ENCODE measurements at places on chromosomes 7 and 10.

DNA sequence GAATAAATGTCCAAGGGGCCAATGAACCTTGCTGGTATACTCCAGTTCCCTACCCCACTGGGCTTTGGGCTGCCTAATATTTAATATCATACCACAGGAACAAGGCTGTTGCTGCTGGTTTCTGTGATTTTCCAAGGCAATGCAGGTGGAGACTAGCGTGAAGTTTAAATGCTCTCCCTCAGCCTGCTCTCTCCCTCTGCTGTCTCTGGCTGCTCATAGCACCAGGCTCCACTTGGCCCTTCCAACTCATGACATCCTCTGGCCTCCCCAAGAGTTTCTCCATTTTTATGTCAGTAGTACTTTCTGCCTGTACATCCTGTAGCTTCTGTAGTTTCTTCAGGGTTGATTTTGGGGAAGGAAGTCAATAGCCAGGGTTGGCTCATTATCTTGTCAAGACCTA lies 103.5 kb downstream of the LHFPL3 start:
- no peaks in the 10 kb centered on the region for H3K36me3 ChIP-seq
- no peak overlapping the region for H3K27ac ChIP-seq
- no peak overlapping the region for H3K4me3 ChIP-seq
- no peaks in the 10 kb centered on the region for H3K4me1 ChIP-seq
- no peak for DNase-seq

GRCh38 chr10:18362892-18363291 lies 222.7 kb downstream of the CACNB2 start:
- peak overlapping the region; percentile 8 for H3K27ac ChIP-seq
- no peak for DNase-seq
- no peaks in the 10 kb centered on the region for H3K27me3 ChIP-seq
- no peak overlapping the region for H3K4me3 ChIP-seq

DNA sequence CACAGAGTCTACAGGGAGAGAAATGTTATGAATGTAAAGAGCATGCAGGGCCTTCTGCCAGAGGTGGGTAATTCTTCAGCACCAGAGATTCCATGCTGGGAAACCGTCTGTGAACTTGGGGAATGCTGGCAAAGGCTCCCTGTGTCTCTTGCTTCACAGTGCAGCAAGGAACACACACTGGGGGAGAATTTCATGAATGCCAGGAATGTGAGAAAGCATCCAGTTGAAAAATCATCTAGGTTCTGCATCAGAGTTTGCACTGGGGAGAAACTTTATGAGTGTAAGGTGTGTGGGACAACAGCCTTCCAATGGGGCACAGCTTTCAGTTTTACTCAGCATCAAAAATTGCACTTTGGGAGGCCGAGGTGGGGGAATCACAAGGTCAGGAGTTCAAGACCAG lies 224.3 kb upstream of the IGFBP3 start:
- DNase-seq, result no peak
- H3K4me1 ChIP-seq, result peaks cover 16% of the 10 kb centered on the region
- no peaks in the 10 kb centered on the region for H3K36me3 ChIP-seq
- H3K27me3 ChIP-seq, result no peaks in the 10 kb centered on the region

- peaks cover 20% of the 10 kb centered on the region for H3K27me3 ChIP-seq
- peaks cover 7% of the 10 kb centered on the region for H3K4me1 ChIP-seq
- H3K4me3 ChIP-seq, result no peak overlapping the region
- no peak overlapping the region for H3K27ac ChIP-seq
Measured at GRCh38 chr10:122567056-122567660, 6.6 kb downstream of the DMBT1 start.

DNA sequence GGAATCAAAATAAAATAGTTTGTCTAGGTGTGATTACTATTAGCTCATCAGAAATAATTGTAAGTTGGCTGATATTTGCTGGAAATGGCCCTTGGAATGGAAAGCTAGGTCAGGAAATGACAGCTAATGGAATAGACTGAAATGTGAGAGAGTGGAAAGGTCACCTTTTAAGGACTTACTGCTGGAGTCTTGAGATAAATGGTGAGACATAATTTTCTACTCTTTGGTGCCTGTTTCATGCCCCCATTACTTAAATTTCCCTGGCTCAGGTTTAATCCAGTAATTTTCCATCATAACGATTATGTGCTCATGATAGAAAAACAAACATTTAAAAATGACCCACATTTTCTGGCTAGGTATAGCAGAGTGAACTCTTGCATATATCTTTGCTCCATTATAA lies 123.6 kb downstream of the ADAM22 start:
- DNase-seq, result no peak
- H3K27ac ChIP-seq, result no peak overlapping the region
- H3K4me3 ChIP-seq, result no peak overlapping the region
- H3K36me3 ChIP-seq, result no peaks in the 10 kb centered on the region
- no peaks in the 10 kb centered on the region for H3K27me3 ChIP-seq

DNA sequence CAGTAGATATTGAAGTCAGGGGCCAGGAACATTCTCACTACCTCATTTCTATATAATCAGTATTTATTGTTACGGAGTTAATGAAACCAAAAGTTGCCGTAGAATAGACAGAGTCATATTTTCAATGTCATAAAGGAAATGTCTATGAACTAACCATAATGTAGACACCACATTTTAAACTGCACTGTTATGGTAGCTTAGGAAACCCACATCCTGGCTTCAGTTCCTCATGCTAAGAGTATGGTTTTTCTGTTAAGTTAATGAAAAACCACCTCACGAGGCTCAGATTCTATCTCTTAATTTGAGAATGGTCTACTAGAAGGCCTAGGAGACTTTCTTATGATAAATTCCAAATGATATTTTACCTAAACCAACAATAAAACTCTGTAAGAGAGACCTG lies 166.5 kb downstream of the TMEM26 start:
- no peaks in the 10 kb centered on the region for H3K36me3 ChIP-seq
- no peak overlapping the region for H3K27ac ChIP-seq
- no peak for DNase-seq

DNA sequence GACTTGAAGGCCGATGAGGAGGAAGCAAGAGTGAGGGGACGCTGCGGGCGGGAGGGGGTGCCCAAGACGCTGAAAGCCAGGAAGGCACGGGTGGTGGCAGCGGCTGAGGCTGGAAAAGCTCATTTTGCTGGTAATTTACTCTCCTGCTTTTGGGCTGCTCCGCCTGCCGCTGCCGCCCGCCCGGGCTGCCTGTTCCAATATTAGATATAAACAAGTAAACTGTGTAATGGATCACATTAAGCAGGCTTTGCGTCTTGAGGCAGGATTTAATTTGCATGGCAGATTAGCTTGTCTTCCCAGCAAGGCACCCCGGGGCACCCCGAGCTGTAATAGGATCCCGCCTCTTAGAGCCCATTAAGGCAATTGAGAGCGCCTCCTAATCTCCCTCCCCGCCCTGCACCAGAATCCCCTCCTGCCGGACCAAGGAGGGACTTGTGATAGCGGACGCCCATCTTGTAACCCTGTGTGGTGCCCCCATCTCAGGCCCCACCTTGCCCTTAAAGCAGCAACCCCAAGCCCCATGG lies 46.1 kb upstream of the SLF2 start:
- no peak for DNase-seq
- no peaks in the 10 kb centered on the region for H3K4me1 ChIP-seq
- H3K36me3 ChIP-seq, result no peaks in the 10 kb centered on the region
- peaks cover 79% of the 10 kb centered on the region for H3K27me3 ChIP-seq

DNA sequence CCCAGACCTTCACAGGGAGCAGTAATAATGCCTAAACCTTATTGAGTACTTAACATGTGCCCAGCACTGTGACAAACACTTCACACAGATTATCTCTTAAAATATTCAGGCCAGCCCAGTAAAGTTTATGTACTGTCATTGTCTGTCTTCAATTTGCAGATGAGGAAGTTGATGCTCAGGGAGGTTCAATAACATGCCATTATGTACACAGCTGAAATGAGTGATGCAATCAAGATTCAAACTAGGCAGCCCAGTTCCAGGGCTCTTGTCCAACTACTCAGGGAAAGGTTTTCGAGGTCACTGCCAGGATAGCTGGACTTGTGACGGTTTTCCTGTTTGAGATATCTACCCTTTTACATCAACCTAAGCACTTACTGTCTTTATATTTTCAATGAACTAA lies 56.1 kb downstream of the AUTS2 start:
- H3K27ac ChIP-seq, result peak overlapping the region; percentile 60
- no peaks in the 10 kb centered on the region for H3K36me3 ChIP-seq
- H3K4me1 ChIP-seq, result peaks cover 53% of the 10 kb centered on the region
- H3K27me3 ChIP-seq, result no peaks in the 10 kb centered on the region

DNA sequence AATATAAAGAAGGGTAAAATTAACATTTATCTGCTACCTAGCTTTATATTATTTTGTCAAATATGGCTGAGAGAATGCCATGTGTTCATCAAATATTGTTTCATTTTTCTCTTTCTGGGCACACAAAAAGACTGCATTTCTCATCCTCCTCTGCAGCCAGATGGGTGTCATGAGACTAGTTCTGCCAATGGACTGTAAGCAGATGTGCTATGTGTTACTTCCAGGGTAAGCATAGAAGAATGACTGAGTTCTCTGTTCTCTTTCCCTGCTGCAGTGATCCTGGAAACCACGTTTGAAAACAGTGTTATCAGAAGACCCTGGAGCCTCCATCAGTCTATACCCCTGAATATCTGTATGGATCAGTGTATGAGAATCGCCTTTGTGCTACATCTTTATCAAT lies 24.1 kb upstream of the SLK start:
- DNase-seq, result no peak
- H3K4me1 ChIP-seq, result no peaks in the 10 kb centered on the region
- H3K27me3 ChIP-seq, result no peaks in the 10 kb centered on the region
- no peak overlapping the region for H3K27ac ChIP-seq

DNA sequence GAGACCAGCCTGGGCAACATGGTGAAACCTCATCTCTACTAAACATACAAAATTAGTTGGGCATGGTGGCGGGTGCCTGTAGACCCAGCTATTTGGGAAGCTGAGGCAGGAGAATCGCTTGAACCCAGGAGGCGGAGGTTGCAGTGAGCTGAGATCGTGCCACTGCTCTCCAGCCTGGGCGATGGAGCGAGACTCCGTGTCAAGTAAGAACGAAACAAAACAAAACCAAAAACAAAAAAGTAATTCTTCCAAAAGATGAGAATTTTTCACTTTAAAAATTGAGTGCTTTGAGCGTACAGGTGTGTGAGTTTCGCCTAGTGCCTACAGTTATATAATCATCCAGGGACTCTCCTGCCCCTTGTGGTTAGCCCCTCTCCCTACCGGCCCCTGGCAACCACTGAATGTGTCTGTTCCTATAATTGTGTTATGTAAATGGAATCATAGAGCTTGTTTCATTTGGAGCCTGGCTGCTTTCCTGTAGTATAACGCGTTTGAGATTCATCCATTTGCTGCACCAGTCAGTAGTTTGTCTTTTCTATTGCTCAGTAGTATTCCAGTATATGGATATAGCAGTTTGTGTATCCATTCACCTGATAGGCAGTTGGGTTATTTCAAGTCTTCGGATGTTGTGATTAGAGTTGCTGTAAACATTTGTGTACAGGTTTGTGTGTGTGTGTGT lies 80.0 kb downstream of the RBM33 start:
- no peak overlapping the region for H3K27ac ChIP-seq
- peaks cover 18% of the 10 kb centered on the region for H3K36me3 ChIP-seq
- H3K4me1 ChIP-seq, result peaks cover 66% of the 10 kb centered on the region
- H3K4me3 ChIP-seq, result no peak overlapping the region
- no peaks in the 10 kb centered on the region for H3K27me3 ChIP-seq
- DNase-seq, result no peak

DNA sequence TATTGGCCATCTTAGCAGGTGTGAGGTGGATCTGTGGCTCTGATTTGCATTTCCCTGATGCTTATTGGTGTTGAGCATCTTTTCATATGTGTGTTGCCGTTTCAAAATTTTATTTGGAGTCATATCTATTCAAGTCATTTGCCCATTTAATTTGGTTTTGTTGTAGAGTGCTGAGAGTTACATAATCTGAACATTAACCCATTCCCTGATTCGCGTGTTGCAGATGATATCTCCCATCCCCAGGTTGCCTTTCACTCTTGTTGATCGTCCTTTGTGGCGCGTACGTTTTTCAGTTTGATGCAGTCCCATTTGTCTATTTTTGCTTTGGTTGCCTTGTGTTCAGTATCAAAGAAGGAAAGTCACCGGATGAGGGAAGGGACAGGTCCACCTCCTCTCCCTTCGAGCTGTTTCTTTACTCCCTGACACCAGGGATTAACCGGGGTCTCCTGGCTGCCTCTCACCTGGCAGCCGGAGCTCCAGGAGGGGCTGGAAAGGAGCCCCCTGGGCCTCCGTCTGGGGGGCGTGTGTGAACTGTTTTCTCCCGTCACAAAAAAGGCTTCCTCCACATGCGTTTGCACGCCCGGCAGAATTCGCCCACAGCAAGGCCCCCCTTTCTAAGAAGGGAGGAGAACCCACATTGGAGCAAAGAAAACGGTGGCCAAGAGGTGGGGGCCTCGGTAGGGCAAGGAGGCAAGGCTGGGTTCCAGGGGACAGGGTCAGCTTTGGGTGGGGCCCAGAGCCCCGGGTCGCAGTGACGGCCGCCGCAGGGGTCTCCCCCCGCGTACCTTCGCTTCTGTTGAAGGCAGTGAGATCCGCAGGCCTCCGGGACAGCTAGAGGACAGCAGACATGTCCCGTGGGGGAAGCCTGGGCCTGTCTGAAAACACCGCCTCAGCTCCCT lies 8.3 kb downstream of the MNX1 start:
- H3K27ac ChIP-seq, result no peak overlapping the region
- DNase-seq, result no peak
- H3K36me3 ChIP-seq, result no peaks in the 10 kb centered on the region
- peaks cover 58% of the 10 kb centered on the region for H3K4me1 ChIP-seq

- H3K27ac ChIP-seq, result peak overlapping the region; percentile 0
- no peak for DNase-seq
- H3K4me3 ChIP-seq, result no peak overlapping the region
- peaks cover 5% of the 10 kb centered on the region for H3K4me1 ChIP-seq
- H3K36me3 ChIP-seq, result no peaks in the 10 kb centered on the region
Measured at GRCh38 chr10:58741673-58742072, 229.0 kb downstream of the BICC1 start.

GRCh38 chr10:97456034-97456685 lies 10.2 kb downstream of the ZDHHC16 start:
- DNase-seq, result no peak
- H3K27ac ChIP-seq, result no peak overlapping the region
- no peak overlapping the region for H3K4me3 ChIP-seq
- H3K36me3 ChIP-seq, result peaks cover 87% of the 10 kb centered on the region
- no peaks in the 10 kb centered on the region for H3K27me3 ChIP-seq

GRCh38 chr7:157996359-157997079 lies 591.1 kb downstream of the PTPRN2 start:
- no peaks in the 10 kb centered on the region for H3K4me1 ChIP-seq
- H3K4me3 ChIP-seq, result no peak overlapping the region

DNA sequence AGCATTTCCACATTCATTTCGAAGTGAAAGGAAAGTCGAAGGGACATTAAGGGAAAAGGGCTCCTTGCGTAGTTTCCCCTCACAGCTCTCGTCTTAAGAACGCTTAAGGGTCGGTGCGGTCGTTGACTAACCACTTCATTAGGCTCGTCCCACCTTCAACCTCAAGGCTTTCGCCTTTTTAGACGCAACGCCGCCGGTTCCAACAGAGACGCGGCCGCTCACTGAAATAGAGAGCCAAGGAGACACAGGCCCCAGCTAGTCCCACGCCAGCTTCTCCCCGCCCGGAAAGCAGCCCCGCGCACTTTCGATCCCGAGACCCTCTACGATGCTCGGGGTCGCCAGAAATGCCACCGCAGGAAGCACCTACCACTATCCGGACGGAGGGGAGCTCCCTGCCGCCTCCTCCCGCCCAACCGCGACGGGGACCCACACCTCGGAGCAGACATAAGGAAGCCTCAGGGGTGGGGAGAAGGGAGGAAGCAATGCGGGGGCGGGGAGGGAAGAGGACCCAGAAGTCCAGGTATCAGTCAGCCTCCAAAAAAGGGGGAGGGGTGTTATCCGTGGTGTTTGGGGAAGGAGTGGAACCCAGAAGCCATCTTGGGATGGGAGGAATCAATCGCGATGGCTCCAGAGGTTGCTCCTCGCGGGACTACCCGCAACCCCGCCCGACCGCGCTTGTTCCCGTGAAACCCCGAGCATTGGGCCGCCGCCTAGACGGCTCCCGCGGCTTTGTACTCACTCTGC lies 559 bp downstream of the TRA2A start:
- H3K36me3 ChIP-seq, result no peaks in the 10 kb centered on the region
- H3K27me3 ChIP-seq, result no peaks in the 10 kb centered on the region
- H3K27ac ChIP-seq, result peak overlapping the region; percentile 96

Measured in left ventricle myocardium inferior (tissue), 1 donor.